Astrocyte of the cerebellum (primary cell): ENCODE measurements at places on chromosomes 7 and 10.

- no peak for DNase-seq
Measured at GRCh38 chr10:46551701-46552525, 4.5 kb downstream of the GPRIN2 start.

DNA sequence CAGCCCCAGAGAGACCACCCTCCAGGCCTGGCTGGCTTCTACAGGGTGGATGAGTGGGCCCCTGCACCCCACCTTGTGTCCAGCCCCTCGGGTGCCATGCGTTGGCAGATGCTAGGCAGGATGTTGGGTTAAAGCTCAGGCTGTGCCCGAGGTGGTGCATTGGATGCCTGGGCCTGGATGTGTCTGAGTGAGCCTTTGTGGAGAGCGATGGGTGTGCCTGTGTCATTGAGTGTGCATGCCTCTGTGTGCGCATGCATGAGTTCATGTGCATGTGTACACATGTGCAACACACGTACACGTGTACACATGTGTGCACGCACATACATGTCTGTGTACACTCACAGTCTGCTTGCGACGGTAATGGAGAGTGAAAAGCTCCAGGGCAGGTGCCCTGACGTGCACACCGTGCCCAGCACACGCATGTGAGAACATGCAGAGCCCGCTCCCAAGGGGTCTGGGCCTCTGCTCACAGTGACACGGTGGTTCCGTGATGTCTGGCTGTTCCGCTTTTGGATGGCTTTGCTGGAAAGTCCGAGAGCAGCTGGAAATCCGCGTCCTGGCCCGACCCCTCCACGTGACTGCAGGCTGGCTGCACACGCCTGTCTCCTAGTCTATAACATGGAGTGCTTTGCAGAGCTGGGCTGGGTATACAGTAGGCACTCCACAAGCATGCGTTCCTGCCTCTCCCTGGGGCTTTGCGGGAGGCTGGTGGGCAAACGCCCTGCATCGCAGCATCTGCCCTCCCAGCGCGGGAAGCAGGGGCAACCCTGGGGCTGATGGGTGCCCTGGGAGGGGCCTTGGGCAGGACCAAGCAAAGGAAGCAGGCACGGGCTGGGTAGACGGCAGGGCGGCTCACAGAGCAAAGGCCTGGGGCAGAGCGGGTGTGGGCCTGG is 36.9 kb downstream of the ELFN1 start:
- DNase-seq: no peak

GRCh38 chr7:47217086-47217485 is 364.8 kb downstream of the TNS3 start:
- no peak for DNase-seq

- DNase-seq: no peak
Measured at GRCh38 chr7:151454932-151455530, 15.1 kb upstream of the CRYGN start.

- no peak for DNase-seq
Measured at GRCh38 chr7:120709972-120710320, 148.0 kb downstream of the TSPAN12 start.

GRCh38 chr7:85343484-85343883 is 156.6 kb upstream of the SEMA3D start:
- DNase-seq: no peak

GRCh38 chr10:122476333-122476695 is 15.0 kb downstream of the HTRA1 start:
- no peak for DNase-seq

GRCh38 chr7:147509035-147509501 is 1081.5 kb upstream of the C7orf33 start:
- no peak for DNase-seq

DNA sequence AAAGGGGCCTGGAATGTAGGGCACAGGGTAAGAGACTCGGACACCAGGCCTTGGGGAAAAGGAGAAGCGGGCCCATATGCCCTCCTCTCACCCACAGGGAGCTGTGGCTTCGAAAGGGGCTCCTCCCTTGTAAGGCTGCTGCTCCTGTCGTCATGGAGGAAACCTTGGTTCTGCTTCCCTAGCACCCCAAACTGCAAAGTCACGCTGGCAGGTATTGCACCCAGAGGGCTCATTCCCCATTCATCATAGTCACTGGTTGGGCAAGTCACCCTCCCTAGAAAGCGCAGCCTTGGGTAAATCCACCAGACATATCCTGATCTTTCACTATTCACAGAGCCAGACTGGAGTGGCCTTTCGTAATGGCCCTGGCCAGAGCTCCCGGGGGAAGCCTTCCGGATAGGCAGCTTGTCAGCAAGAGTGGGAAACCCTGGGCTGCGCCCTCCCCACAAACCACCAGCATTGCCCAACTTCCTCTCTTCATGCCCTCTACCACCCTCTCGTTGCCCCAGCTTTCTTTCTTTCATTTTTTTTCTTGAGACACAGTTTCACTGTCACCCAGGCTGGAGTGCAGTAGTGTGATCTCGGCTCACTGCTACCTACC is 121.0 kb downstream of the HIP1 start:
- DNase-seq: no peak

GRCh38 chr10:30540276-30540675 is 89.3 kb downstream of the LYZL2 start:
- DNase-seq: no peak

- DNase-seq: no peak
Measured at GRCh38 chr10:44295644-44296241, 89.2 kb downstream of the CXCL12 start.

GRCh38 chr7:83524277-83525075 is 124.5 kb downstream of the SEMA3E start:
- DNase-seq: no peak

GRCh38 chr10:17085011-17085725 is 44.4 kb downstream of the CUBN start:
- DNase-seq: no peak

- DNase-seq: no peak
Measured at GRCh38 chr7:43618073-43618472, 35.2 kb downstream of the STK17A start.
